Activated CD4-positive, alpha-beta memory T cell treated with anti-CD3 and anti-CD28 coated beads for 36 hours (primary cell): ENCODE measurements at places on chromosomes 5 and 9. TPM values are rescaled to one million over a fixed set of nuclear protein-coding genes. Genes with fewer than 3 reads are reported as not detected.

GRCh38 chr5:6905423-6905822 is 192.2 kb downstream of the TENT4A start:
- no peak for DNase-seq

GRCh38 chr5:25909163-25909562 is 1129.2 kb downstream of the CDH9 start:
- DNase-seq, result no peak

DNA sequence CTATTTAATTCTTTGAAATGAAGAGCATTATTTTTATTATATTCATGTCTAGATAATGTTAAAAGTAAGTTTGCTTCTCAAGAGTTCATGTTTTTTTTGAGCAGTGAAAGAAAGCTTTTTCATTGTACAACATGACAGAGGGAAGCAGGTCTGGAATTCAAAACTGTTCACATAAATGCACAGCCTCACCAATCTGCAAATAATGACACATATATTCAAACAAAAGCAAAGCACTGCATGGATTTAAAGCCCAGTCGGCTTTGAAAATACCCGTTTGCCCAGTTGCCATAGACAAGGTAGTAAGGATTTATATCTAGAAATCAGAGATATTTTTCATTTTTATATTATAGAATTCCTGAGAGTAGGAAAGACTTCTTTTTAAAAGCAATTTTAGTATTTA is 201.8 kb downstream of the CD180 start:
- DNase-seq, result no peak

- no peak for DNase-seq
Observed at GRCh38 chr5:36066540-36067210, at the start of gene UGT3A2. UGT3A2 (minus strand) TSS chr5:36066882; CDS start chr5:36066789, 93 bp downstream.

GRCh38 chr5:41842777-41843176 is 27.4 kb downstream of the OXCT1 start:
- DNase-seq, result no peak

DNA sequence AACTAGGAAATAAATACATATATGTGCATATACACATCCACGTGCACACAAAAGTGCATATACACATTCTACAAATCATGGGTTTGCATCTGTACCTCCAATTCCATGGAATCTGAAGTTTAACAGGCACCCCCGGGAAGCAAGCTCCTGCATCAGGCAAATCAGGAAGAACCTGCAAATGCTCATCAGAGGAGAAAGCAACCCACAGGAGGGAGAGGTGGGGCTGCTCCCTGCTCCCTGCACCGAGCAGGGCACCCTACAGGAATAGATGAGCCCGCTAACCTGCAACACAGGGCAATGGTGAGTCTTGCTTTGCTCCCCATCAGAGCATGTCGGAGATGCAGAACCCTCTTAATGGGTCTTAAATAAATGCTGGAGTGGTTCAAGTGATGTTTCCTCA is 151.3 kb downstream of the DAB2IP start:
- DNase-seq, result no peak

- no peak for DNase-seq
Observed at GRCh38 chr5:111537141-111538024, 25.0 kb upstream of the STARD4 start.

- DNase-seq, result no peak
Observed at GRCh38 chr9:68431307-68431706, 74.9 kb downstream of the PGM5 start.

GRCh38 chr5:58133631-58134296 is 326.1 kb downstream of the PLK2 start:
- no peak for DNase-seq

Gene PHAX
- 40.7 TPM for total RNA-seq

DNA sequence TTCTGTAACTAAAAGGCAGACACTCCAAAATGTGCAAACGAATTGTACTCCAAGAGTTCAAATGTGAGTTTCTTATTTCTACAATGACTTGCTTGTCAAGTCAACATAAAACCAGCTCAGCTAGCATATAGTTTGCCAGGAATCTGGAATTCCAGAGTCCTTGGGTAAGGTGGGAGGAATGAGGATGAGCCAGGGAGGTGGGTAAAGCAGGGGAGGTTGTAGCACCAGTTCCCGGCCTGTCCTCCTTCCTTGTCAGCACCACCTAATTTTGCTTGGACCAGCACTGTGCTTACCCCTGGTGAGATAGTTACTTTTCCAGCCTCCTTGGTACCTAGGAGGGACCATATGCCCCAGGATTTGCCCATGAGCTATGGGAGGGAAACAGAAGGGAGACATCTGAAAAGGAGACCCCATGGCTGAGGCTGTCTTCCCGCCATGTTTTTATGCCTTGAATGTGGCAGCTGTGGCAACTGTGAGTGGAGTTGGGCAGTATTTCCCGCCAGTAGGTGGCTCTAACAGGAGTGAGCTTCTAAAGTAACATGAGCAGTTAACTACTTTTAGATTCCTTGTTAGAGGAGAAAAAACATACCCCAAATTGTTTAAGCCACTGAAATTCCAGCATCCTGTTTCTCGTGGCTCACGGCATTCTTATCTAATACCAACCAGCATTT is 302.5 kb downstream of the TENT4A start:
- DNase-seq, result no peak

GRCh38 chr5:11797132-11797531 is 107.1 kb downstream of the CTNND2 start:
- DNase-seq, result no peak

DNA sequence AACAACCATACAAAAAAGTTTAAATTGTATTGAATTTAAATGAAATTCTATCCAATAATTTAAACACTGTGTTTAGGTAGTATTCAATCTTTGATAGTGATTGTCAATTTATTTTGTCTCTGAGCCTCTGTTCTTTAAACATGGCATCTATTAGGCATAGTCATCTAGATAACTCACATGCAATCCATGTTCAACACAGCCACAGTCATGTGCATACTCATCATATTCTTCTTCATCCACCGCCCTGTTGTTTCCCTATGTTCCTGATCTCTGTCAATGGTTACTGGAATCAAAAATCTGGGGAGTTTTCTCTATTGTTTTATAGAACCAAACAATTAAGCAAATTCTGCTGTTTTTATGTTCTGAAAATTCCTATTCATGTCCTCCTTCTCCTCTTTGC is 521.1 kb upstream of the DAB2 start:
- no peak for DNase-seq

DNA sequence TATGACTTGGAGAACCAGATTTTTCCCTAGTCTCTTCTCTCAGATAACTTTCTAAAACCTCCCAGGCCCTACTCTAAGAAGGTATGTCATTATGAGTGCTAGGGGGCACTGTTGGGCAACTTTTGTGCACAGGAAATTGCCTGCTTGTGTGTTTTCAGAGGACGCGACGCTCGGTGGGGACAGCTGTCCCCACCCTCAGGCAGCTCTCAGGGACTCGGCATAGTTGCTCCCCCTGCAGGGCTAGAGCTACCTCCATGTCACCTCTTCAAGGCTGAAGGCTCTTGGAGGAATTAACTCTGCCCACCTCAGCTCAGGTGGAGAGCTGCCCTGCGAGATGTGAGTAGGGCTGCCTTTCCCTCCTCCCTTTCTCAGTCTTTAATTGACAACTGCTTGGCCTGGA is 10.2 kb upstream of the TIFAB start:
- DNase-seq, result peak; percentile 66
